ENCODE measurements at places on chromosomes 16 and 17.

DNA sequence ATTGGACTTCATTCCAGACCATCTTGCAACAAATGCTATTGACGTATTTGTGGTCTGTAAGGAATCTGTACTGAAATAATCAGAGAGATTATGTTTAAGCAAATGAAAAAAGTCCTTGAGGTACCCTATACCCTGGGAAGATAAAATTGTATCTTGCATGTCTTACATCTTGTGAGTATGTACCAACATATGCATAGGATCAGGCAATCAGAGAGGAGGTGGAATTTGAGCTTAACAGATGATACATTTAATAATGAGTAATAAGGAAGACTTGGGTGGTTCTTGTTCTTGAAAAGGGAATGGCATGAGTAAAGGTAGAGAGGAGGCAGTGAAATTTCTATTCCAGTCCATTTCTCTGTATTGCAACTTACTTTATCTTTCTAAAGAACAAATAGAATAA, 10.6 kb downstream of the MOSMO start:
- no peak for DNase-seq

- no peak for DNase-seq
Observed at GRCh38 chr17:71764505-71764904, 356.3 kb upstream of the SOX9 start.

- no peak for DNase-seq
Observed at GRCh38 chr17:32385121-32385520, 35.2 kb downstream of the ZNF207 start.

- no peak for DNase-seq
Observed at GRCh38 chr16:52591934-52592592, 45.1 kb upstream of the TOX3 start.

DNA sequence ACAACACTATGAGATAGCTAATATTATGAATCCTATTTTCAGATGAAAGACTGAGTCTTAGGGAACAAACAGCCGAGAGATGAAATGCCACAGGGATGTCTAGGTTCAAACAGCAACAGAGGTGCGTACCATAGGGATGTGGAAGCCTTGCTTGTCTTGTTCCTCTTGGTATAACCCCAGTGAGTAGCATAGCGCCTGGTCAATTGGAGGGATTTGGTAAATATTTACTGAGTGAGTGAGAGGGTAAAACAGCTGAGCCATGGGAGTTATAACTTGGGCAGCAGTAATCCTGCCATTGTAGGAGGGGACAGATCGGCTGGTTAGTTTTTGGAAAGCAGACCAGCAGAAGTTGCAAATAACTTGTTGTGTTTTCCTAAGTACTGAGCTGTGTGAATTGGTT, 80.2 kb downstream of the WWOX start:
- DNase-seq: no peak

GRCh38 chr17:65678546-65678945, 117.1 kb upstream of the AXIN2 start:
- no peak for DNase-seq

DNA sequence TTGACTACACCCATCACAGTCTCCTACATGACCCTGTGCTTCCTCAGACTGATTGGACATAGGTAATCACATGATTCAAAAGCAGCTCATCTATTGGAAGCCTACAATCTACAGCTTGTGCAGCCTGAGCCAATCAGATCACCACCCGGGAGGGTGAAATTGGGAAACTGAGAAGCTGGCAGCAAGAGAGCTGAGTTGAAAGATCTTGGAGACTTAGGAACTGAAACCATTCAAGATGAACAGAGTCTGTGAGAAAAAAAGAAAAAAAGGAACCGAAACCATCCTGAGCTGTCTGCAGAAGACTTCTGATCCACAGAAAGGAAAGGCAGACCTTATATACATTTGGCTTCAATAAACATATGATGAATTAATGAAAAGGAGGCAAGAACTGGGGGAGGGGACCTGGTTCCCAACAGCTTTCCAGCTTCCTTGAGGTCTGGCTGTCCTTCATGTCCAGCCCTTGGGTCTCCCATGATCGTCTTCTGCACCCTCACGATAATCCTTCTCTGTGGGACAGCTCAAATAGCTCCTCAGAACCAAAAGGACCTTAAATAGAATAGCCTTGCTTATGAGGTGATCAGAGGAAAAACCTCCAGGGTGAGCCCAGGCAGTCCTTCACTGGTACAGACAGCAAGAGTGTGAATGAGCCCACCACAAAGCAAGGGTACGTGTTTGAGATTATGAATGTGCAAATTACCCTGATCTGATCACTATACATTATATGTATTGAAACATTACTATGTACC, 32.6 kb downstream of the PLXDC1 start:
- DNase-seq: no peak

DNA sequence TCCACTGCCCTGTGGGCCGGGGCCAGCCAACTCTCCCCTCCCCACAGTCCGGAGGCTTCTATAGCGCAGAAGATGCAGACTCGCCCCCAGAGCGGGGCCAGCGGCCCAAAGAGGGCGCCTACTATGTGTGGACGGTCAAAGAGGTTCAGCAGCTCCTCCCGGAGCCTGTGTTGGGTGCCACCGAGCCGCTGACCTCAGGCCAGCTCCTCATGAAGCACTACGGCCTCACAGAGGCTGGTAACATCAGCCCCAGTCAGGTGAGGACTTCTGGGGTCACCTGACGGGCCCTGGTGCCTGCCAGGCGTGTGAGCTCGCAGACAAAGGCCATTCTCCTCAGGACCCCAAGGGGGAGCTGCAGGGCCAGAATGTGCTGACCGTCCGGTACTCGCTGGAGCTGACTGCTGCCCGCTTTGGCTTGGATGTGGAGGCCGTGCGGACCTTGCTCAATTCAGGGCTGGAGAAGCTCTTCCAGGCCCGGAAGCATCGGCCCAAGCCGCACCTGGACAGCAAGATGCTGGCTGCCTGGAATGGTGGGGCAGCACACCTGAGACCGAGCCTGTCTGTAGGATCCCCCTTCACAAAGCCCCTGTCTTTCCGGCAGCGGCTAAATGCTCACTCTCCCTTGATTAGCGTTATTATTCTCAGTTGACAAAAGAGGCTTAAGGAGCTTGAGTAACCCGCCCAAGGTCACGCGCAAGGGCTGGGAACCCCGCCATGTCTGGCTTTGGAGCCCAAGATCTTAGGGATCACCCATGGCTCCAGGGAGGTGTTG, 3.9 kb downstream of the SPATA20 start:
- no peak for DNase-seq

DNA sequence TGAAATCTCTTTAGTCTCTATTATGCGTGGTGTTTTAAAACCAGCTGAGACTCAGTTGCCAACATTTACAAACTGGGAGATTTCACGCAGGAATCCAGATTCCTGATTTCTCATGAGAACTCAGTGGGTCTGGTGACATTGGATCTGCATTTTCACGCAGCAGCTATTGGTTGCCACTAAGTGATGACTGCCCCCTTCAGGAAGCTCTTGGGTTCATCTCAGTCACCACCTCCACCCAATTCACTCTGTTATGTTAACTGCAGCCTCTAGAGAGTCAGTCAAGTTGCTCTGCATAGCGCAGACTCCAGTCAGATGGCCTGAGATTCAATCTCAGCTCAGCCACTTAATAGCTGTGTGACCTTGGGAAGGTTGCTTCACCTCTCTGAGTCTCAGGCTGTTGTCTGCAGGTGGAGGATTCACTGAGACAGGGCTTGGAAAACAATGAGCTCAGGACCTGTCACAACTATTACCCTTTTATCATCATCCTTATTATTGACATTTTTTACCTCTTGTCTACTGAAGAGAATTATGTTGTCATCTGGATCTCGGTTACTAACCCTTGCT, 6.4 kb downstream of the SHISA9 start:
- DNase-seq: no peak

DNA sequence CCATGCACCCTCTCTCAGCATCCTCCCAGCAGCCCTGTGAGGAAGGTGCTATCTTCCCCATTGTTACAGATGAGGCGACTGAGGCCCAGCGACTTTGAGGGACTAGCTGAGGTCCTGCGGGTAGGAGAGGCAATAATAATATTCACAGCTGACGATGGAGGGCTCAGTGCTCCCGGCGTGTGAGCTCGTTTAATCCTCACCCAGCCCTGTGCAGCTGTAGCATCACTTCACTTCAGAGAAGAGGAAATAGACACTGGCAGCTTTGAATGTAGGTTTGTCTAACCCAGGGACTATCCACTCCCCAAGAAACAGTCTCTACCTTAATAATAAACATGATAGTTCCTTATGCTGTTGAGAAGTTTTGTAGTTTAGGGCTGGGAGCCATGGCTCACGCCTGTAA, 21.6 kb downstream of the LASP1 start:
- no peak for DNase-seq

DNA sequence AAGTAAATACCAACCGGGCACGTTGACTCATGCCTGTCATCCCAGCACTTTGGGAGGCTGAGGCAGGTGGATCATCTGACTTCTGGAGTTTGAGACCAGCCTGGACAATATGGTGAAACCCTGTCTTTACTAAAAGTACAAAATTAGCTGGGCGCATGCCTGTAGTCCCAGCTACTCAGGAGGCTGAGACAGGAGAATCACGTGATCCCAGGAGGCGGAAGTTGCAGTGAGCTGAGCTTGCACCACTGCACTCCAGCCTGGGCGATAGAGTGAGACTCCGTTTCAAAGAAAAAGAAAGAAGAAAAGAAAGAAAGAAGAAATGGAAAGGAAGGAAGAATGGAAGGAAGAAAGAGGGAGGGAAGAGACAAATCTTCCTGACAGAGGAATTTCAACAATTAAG, 108.7 kb downstream of the AHSP start:
- no peak for DNase-seq

DNA sequence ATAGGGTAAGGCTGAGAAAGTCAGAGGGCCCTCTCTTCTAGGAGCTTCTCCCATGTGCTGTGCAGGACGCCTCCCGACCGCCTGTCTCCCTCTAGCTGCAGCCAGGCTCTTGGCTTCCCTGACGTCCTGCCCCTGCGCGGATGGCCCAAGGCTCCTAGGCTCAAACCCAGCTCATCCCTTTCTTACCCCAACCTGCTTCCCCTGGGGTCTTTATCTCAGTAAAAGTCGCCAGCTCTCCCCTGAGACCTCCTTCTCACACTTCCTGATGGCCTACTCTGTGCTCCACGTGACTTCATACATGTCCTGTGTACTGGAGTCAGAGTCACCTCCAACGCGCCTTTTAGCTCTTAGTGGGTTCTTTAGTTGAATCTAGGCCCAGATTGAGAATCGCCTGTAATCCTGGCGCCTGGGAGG, 1.1 kb upstream of the ZNF747 start:
- peak; percentile 58 for DNase-seq

- no peak for DNase-seq
Observed at GRCh38 chr16:22109258-22109898, 17.0 kb downstream of the VWA3A start.

DNA sequence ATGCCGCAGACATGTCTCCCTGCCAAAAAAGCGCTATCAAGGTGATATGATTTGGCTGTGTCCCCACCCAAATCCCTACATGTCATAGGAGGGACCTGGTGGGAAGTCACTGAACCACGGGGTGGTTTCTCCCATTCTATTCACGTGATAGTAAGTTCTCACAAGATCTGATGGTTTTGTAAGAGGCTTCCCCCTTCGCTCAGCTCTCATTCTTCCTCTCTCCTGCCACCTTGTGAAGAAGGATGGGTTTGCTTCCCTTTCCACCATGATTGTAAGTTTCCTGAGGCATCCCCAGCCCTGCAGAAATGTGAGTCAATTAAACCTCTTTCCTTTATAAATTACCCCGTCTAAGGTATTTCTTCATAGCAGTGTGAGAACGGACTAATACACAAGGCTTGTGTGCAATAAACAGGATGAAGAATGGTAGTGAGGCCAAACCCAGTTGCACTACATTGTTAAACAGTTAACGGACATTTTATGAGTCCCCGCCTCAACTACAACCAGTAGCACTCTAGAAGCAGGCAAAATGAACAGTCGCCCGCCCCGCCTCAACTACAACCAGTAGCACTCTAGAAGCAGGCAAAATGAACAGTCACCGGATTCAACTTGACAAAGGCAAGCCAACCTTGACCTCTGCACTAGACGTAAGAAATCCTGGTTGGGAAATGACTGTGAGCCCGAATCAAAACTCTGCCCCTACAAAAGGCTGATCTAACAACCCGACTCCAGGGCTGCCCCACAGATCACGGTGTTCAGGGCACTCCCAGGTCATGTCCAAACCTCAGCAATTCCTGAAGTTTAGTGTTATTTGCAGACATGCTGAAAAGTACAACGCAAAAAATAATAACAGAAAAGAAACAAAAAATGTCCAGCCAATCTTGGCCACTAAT, 26.3 kb downstream of the VPS53 start:
- no peak for DNase-seq

- no peak for DNase-seq
Observed at GRCh38 chr17:30333503-30334360, at the start of gene TMIGD1. TMIGD1 (minus strand) TSS chr17:30334057; CDS start chr17:30332133, 1,924 bp downstream.

- DNase-seq: no peak
Observed at GRCh38 chr16:70331588-70332358, 14.9 kb upstream of the DDX19A start.

GRCh38 chr17:46964315-46965265, 14.5 kb downstream of the RPRML start:
- no peak for DNase-seq

DNA sequence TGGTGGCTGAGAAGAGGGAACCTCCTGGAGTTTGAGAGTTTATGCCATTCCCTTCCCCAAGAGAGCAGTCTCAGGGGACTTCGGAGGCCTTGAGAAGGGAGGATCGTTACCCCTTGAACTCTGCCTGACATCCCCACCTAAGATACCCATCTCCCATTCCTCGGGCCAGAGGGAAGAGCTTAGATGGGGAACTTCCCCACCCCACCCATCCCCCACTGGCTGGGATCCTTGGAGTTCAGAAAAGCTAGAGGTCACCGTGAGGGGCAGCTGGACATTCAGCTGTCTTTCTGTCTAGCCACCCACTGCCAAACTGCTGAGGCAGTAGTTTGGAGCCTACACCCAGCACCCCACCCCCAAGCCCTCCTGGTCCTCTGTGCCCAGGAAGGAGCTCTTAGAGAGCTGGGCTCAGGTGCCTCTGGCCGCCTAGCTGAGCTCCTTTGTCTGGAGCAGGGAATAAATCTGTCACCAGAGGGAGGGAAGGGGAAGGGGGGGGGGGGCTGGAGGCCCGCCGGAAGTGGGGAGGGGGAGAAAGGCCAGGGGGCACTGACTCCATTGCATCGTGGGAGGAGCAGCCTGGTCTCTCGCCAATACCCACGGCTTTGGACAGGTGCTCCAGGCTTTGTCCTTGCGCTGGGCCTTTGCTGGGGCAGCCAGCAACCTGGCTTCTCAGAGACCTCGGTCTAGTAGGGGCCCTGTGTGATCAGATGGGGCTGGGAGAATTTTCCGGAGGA, 1.0 kb downstream of the HSD11B2 start:
- DNase-seq: no peak

GRCh38 chr17:73595479-73595878, 48.8 kb downstream of the SDK2 start:
- DNase-seq: no peak

DNA sequence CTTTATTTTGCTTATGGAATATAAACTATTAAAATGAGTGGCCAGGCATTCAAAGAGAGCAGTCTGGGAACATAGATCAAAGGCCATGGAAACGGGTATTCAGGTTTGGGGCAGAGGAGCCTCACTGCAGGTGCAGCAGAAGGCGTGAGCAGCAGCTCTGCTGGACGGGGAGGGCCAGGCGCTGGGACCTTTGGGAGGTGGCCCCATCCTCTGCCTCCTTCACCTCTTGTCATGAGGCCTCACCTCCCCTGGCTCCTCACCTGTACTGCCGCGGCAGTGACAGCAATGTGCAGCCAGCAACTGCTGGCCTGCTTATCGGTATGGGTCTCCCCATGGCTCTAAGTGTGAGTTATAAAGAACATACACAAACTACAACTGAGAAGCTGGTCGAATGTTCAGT, 109.4 kb downstream of the CDK5R1 start:
- no peak for DNase-seq

Data from stimulated activated CD4-positive, alpha-beta T cell treated with anti-CD3 and anti-CD28 coated beads, Interleukin-4, amount 100 ng/mL, for 48 hours (primary cell).